Epithelial cell of esophagus (primary cell): ENCODE measurements at places on chromosomes 3 and 15.
A peak's percentile ranks its signal among the peaks of the same experiment; 100 is the strongest.

- no peak for DNase-seq
Observed at GRCh38 chr15:100763835-100764750, 115.5 kb upstream of the ALDH1A3 start.

DNA sequence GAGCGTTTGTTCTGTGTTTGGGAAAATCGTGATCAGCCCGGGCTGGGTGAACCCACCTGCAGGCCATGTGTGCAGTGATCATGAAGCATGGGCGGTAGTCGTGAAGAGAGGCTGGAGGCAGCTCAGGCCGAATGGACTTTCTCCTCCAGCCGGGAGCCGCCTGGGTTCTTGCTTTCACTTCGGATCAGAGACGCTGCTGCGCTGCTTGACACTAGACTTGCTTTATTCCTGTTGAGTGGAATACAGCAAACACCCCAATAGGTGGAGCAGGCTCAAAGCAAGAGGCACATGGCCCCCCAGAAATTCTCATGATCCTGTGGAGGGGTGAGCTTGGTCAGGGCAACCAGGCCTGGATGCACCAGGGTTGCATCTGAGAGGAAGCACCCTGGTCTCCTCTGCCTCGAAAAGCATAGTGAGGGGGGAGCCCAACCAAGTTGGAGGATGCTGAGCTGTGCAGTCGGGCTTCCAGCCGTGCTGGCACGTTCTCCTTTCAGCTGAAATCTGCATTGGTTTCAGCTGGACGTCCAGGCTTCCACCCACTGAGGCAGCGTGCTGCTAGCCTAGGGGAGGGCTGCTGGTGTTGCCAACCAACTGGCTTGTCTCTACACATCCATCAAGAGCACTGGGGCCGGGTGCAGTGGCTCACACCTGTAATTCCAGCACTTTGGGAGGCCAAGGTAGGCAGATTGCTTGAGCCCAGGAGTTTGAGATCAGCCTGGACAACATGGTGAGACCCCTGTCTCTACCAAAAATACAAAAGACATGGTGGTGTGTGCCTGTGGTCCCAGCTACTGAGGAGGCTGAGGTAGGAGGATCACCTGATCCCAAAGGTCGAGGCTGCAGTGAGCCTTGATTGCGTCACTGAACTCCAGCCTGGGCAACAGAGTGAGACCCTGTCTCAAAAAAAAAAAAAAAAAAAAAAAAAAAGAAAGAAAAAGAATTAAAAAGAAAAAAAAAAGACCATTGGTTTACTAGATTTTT lies 2.8 kb upstream of the NRROS start:
- DNase-seq = no peak

GRCh38 chr3:39103324-39103693 lies 4.1 kb downstream of the GORASP1 start:
- no peak for DNase-seq

DNA sequence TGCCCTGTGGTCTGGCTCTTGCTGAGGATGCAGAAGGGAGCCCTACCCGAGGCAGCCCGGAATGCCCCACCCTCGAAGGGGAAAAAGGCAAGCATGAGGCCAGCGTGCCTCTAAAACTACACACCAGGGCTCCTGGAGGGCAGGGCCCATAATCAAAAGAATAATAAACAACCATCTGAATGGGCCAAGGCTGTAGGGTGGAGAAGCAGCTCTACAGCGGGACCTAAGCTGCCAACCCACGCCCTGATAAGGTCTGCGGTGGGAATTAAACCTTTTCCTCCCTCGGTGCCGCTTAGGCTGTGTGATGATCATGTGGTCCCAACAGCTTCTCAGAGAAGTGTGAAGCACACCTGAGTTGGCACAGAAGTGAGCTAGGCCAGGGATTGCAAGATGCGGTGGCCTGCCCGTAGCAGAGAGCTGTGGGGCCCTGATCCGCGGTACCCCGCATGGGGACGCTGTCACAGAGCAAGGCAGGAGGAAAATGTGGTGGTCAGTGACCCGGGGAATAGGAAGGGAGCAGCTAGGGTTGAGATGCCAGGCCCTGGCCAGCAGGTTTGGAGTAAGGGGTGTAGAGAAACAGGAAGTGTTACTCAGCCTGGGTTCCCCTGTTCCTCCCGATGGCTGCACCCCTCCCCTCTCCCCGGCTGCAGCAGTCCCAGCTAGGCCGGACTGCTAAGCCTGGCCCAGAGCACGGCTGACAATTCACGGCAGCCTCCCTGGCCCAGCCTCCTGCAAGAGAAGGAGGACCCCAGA lies 1.1 kb upstream of the C15orf62 start:
- no peak for DNase-seq

- no peak for DNase-seq
Observed at GRCh38 chr3:62553811-62554210, 180.5 kb upstream of the FEZF2 start.

- DNase-seq = no peak
Observed at GRCh38 chr3:48642605-48643004, 7.3 kb upstream of the SLC26A6 start.

DNA sequence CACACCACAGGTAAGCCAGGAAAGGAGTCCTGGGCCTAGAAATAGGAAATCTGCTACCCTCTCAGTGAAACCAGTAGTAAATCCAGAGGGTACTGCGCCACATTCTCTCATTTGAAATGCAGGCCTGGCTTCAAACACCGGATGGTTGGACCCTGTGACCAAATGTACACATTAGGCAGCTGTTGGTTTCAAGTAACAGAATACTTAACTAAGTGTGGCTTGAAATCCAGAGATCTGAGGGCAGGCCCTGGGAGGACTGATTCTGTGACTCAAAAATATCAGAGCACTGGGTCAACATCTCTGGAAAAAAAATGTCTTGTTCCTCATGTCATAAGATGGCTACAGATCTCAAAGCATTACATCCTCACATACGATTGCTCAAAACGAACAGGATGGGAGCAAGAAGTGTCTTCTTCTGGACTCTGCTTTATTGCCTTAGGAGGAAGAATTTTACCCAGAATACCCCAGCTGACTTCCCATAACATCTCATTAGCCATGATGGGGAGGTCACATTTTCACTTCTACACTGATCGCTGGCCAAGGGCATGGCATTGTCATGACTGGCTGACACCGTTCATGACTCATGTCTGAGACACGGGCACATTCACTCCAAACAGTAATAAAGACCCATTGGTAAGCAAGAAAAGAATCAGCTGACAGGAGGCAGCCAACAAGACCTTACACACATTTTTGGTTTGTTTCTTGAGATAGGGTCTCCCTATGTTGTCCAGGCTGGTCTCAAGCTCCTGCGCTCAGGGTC lies 166.0 kb downstream of the ARRDC4 start:
- peak; percentile 60 for DNase-seq

GRCh38 chr15:64753480-64754185 lies 21.8 kb downstream of the RBPMS2 start:
- no peak for DNase-seq

- DNase-seq = no peak
Observed at GRCh38 chr3:38600551-38600950, 48.9 kb downstream of the SCN5A start.

DNA sequence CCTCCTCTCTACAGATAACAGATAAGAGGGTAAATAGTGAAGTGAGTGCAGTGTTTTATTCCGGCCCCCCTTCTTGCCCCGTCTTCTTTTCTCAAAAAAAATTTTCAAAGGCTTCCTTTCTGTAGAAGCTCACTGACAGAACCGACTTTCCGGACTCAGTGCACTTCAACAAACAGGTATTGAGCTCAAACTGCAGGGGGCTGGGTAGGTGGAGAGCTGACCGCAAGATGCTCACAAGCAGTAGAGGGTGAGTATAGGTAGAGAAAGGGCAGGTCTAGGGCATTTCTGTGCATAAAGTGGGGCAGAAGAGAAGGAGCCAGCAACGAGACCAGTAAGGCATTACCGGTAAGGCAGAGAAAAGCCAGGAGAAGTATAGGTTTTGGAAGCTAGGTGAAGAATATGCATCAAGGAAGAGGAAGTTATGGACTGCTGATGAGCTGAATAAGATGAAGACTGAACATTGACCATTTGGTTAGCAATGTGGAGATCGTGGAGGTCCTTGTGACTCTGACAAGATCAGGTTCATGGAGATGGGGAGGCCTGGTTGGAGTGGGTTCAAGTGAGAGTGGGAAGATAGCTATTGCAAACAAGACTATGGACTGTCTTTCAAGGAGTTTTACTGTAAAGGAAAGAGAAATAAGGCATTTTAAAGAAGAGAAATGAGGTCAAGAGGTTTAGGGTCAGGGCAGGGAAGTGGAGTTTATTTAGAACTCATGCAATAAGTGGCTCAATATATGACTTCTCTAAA lies 97.4 kb downstream of the ST6GAL1 start:
- no peak for DNase-seq

GRCh38 chr3:65483011-65483410 lies 555.7 kb downstream of the MAGI1 start:
- no peak for DNase-seq

DNA sequence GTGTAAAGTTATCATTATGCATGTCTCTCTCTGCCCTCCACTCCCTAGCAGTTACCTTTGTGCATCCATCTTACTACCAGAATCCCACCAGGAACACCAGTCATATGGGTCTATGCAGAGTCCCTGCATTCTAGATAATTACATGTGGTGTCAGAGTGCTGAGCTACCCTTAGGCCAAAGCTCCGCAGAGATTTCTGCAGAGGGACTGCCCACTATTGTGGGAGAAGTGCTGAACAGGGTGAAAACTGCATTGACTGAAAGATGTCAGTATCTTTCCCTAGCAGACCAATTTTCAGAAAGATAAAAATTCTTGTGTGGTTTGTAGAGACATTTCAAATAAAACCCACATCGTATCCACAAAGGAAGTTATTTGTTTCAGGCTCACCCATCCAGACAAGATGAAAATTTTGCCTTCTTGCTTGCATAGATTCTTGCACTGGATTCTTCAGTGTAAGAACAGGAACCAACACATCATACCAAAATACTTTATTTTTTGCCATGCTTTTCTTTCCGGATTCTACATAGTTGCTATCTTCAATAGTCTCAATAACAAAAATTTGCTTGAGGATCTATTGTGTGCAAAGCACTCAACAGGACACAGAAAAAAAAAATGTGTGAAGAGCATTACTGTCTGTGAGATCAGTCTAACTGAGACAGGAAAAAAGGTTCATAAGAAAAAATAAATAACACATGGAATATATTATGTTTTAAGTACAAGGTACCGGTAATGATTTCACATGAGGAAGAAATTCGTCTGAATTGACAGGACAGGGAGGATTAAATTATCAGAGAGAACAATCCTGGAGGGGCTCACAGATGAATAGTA lies 32.0 kb upstream of the CCDC80 start:
- DNase-seq = no peak

GRCh38 chr3:122794779-122795673 lies at the start of gene SLC49A4:
TSS of gene SLC49A4 (plus strand) at chr3:122795069. CDS start at chr3:122795193, 124 bp downstream.
- peak; percentile 77 for DNase-seq

GRCh38 chr3:151230646-151231045 lies 27.6 kb upstream of the GPR171 start:
- DNase-seq = no peak

DNA sequence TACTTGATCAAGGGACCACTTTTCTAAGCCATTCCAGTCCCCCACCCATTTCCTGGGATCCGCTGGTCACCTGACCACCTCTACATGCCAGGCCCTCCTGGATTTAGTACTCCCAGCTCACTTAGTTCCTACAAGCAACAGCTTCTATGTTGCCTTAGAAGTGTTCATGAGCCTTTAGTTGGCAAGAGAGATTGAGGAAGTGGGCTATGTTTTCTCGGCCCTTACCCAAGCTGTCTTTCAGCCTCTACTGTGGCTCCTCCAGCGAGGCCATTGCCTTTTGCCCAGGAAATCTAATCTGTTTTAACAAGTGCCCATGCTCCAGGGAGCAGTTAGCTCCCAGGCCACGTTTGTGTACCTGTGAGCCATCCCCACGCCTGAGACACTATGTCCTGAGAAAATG lies 4.5 kb upstream of the PRKAR2A start:
- DNase-seq = no peak

GRCh38 chr15:90212221-90213098 lies 11.3 kb downstream of the SEMA4B start:
- peak; percentile 89 for DNase-seq

- DNase-seq = no peak
Observed at GRCh38 chr3:144109944-144110343, 138.3 kb downstream of the DIPK2A start.

GRCh38 chr3:174477491-174477890 lies 381.6 kb upstream of the NAALADL2 start:
- DNase-seq = no peak

GRCh38 chr15:90730290-90730689 lies 13.1 kb downstream of the BLM start:
- no peak for DNase-seq

- no peak for DNase-seq
Observed at GRCh38 chr15:78461171-78461888, 23.3 kb downstream of the IREB2 start.
